ENCODE measurements at places on chromosomes 7 and 10.

- no peak for DNase-seq
Observed at GRCh38 chr10:49606981-49607535, 3.1 kb upstream of the SLC18A3 start.

DNA sequence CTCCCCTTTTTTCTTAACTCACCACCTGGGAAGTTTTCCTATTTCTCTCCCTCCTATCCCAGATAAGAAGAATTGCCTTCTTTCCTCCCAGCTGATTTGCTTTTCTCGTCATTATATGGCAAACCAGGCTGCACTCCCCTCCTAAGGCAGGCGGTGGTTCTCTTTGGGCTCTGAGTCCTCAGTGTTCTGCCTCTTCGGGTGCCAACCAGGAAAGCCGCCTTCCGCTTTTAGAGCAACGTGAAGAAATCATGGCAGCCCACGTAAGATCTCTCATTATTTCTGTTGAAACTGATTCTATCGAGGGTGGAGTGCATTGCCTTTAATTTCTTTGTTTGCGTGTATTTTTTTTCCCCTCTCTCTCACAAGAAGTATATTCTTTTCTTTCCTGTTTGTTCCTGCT lies 141.9 kb downstream of the CUX1 start:
- DNase-seq, result no peak

DNA sequence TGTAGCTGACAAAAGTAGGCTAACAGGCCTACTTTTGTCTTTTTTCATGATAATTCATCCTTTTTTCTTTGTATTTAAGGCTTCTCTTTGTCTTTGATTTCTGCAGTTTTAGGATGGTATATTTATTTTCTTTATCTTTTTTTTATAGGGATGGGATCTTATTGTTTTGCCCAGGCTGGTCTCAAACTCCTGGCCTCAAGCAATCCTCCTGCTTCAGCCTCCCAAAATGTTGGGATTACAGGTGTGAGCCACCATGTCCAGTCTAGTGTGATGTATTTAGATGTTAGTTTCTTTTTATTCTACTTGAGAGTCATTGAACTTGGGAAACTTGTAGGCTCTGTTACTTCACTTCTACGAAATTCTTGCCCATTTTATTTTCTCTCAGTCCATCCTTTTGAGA lies 35.4 kb downstream of the TRIM24 start:
- DNase-seq, result no peak

- no peak for DNase-seq
Observed at GRCh38 chr7:137957887-137958286, 44.0 kb downstream of the CREB3L2 start.
